SHP77 (cell line): ENCODE measurements at places on chromosomes 12 and 14.
A peak's percentile ranks its signal among the peaks of the same experiment; 100 is the strongest.

GRCh38 chr12:18079541-18080246 lies 10.3 kb downstream of the RERGL start:
- no peak for DNase-seq

- no peak for DNase-seq
These were observed 253.4 kb upstream of the LRIG3 start for GRCh38 chr12:59173695-59174094.

- no peak for DNase-seq
These were observed 125.3 kb downstream of the DAD1 start for GRCh38 chr14:22463763-22464173.

DNA sequence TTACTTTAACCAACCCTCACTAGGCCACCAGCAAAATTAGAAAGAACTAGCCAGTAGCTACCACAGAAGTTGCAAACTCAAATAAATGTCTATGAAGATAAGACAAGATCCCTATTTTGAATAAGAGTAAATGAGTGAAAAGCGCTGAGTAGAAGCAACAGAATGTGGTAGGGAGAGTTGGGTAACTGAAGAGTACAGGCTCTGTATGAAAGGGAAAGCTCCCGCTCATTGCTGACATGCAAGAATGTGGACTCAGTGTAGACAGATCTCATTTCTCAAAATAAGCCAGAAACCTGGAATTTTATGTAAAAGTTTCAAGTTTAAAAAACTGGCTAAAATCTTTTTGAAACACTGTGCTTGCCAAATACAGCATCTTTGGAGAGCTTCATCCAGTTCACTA lies 63.9 kb downstream of the NAV3 start:
- DNase-seq, result no peak

- DNase-seq, result no peak
These were observed 974.3 kb downstream of the VRK1 start for GRCh38 chr14:97771340-97772045.

DNA sequence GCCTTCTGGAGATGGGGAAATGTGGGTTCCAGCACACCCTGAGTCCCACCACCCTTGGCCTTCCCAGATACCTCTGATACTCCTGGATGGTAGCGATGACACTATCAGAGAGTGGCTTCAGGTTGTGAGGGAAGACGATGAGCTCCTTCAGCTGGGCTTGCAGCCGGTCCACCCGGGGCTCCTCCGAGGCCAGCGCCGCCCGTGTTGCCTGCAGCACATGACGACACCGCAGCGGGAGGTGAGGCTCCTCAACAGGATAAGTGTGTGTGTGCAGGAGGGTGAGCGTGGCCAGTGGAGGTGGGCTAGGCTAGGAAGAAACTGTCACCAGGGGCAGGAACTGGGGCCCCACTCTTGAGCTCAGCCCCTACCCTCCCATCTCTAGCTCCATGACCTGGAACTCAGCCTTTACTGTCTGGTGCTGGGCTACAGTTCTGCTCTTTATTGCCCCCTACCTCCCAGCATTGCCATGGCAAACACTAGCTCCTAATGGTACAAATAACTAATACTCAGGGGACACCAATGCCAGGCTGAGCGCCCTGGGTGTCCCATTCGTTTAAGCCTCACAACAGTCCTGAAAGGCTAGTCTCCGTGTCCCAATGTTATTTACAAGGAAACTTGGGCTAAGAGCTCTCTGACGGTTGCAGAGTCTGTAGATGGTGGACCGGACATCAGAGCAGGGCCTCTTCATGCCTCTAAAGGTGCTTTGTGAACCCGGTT lies 64.1 kb downstream of the SYNE3 start:
- no peak for DNase-seq

DNA sequence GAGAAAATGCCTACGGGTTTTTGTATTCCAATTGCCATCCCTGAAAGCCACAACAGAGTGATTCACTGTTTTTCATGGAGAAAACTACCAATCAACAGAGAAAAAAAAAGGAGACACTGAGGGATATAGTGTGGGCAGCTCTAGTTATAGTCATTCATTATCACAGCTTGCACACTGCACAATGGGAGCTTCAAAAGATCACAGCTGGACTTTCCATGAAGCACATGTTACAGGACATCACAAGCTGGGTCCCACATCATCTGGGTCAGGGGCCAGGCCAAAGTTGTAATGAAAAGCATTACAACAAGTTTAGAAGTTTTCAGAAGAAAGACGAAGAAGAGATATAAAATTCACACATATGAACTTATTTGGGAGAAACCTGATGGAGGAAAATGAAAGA lies 41.5 kb downstream of the RERG start:
- no peak for DNase-seq

GRCh38 chr12:100311317-100311716 lies 44.3 kb downstream of the SCYL2 start:
- no peak for DNase-seq

DNA sequence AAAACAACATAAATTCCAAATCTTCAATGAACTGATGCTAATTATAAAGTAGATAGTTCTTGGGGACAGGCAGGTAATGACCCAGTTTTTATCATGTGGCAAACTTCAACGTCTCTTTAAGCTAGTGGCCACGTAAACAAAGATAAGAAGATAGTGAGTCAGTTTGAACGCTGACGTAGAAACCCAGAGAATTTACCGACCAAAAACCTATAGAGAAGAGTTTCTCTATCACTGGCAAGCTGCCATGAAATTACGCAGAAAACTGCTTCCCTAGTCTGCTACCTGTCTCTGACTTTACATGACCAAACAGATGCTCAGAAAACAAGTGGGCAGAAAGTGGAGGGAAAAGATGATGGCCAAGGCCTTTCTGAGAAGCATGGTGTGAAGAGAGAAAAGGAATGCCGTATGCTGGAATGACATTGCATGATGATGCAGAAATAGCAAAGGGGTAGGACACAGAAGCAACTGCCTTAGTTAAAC lies 136.3 kb downstream of the ITPR2 start:
- no peak for DNase-seq

- no peak for DNase-seq
These were observed 44.8 kb upstream of the ERGIC2 start for GRCh38 chr12:29425722-29426121.

DNA sequence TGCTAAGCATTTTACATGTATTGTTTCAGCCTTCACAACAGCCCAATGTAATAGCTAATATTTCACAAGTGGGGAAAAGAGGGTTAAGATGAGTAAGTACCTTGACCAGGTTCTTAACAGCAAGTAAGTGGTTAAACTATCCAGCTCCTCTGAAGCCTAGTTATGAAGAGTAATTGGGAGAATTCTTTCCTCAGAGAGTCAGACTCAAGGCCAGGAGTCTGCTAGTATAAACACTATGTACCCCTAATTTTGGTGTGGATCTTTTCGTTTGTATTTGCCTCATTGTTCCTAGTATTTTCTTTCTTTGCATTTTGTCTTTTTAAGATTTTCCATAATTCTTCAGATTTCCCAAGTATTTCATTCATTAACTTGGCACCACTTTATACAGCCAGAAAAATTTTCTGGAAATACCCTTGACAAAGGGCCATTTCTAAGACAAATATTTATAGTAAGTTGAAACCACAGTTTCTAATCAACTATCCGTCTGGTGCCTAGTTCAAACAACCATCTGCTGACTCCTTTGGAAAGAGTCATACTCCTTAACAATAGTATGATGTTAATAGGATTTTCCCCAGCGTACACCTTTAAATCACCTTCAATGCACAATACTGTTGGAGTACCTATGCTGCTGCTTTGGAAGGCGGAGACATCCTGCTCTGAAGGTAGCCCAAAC lies 81.2 kb downstream of the SCAF11 start:
- DNase-seq, result no peak

- DNase-seq, result peak; percentile 58
These were observed 5.5 kb downstream of the AJUBA start for GRCh38 chr14:22976620-22977433.

DNA sequence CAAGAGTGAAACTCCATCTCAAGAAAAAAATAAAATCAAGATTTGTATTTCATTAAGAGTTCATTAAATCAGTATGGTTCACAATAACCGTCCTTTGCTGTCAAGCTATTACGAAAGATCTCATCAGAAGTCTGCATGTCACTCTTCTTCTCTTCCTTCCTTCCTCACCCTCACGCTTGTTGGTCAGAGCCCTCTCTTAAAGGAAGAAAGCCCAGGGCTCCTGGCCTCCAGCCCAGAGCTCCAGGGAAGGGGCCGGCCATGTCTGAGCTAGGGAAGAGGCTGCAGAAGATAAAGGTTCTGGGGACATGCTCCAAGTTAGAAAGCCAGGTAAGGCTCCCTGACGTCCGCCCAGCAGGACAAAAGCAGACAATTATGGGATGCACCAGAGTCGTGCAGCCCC lies 43.1 kb upstream of the DLK1 start:
- DNase-seq, result no peak

DNA sequence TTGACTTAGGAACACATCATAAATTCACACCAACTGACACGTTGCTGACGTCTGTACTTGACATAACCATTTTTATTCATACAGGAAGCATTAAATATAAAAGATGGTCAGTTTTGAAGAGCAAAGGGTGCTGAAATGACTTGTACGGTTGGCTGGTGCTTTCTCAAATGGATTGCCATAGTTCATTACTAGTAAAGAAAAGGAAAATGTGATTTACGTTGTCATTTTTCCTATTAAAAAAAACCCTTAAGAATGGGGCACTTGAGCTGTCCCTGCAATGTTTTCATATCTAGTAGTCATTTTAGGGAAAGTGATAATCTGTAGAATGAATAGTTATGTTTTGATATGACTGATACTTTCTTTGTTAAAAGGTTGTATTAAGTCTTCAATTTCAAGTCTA lies 22.5 kb upstream of the MANSC4 start:
- DNase-seq, result peak; percentile 36

GRCh38 chr14:96139879-96140278 lies 64.8 kb upstream of the BDKRB2 start:
- no peak for DNase-seq

- no peak for DNase-seq
These were observed 98.1 kb upstream of the GRIP1 start for GRCh38 chr12:66776974-66777373.

DNA sequence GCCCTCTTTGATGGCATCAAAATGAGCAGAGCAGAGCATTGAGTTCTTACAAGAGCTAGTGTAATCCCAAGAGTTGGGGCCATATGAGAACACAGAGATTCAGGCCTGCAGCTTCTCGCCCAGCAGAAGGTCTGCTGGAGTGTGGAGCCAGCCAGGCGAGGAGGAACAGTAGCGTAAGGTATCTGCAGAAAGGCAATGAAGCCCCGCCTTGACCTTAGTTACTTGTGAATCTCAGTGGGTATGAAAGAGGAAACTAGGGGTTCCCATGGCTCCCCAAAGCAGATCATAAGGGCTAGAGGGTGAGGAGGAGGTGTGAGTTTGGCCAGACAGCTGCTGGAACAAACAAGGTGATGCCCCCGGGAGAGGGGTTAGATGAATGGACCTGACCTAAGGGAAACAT lies 49.4 kb downstream of the SLC8A3 start:
- DNase-seq, result no peak

GRCh38 chr12:52871291-52872039 lies 22.7 kb upstream of the KRT78 start:
- DNase-seq, result no peak

DNA sequence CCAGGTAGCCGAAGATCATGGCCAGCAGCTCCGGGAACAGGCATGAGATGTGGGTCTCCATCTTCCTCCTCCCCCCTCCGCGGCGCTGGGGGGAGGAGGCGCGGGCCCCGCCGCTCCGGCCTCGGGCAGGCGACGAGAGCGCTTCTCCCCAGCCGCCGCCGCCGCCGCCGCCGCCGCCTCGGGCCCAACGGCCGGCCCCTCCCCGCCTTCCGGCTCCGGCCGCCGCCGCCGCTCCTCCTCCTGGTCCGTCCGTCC lies 448 bp downstream of the FBXL14 start:
- DNase-seq, result no peak

- no peak for DNase-seq
These were observed 5.0 kb upstream of the NUBPL start for GRCh38 chr14:31556191-31556590.

DNA sequence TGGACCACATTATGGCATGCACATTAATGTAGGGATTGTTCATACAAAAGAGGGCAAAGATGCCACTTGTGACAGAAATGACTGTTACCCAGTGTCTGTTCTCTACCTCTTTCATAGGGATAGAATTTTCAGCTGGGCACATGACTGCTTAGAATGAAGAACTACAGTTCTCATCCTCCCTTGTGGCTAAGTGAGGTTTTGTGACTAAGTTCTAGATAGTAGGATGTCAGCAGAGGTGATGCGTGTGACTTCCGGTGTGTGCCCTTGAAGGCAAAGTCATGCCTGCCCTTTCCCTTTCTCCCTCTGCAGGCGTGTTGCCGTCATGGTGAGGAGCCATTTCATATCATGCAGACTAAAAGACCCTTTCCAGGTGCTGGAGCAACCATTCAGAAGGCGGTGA lies 99.3 kb downstream of the CACNA1C start:
- DNase-seq, result no peak

- no peak for DNase-seq
These were observed 41.7 kb downstream of the MIS18BP1 start for GRCh38 chr14:45211295-45211694.

GRCh38 chr12:54987611-54988231 lies 3.2 kb upstream of the TESPA1 start:
- DNase-seq, result no peak

- no peak for DNase-seq
These were observed 1.4 kb upstream of the CDCA4 start for GRCh38 chr14:105022276-105022670.

DNA sequence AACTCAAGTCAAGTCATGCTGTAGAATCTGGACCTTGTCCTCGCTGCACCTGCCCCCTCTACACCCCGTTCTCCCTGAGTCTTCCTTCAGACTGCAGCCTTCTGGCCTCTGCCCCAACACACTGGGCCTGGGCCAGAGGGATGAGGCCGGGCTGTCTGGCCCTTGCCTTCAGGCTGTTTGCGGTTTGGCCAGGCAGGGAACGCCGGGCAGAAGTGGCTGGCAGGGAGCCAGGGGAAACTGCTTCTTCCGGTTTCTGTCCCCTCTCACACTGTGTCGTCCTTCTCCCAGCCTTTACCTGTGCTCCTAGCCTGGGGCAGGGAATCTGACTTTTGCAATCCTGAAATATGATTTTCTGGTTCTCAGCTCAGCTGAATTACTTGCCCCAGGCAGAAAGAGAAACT lies 13.5 kb downstream of the DGLUCY start:
- DNase-seq, result peak; percentile 32

GRCh38 chr12:96093543-96094196 lies 58.3 kb upstream of the LTA4H start:
- DNase-seq, result no peak

- DNase-seq, result no peak
These were observed 15.9 kb downstream of the DEGS2 start for GRCh38 chr14:100143523-100143922.
